Fibroblast of lung (primary cell): ENCODE measurements at places on chromosomes 1 and 21. TPM values are rescaled to one million over a fixed set of nuclear protein-coding genes. Genes with fewer than 3 reads are reported as not detected.

The GJC2 gene
- total RNA-seq = 6.7 and 13.4 TPM in 2 replicates

The VANGL2 gene
- under 0.01 TPM in 1 of 2 replicates, not detected in the other for total RNA-seq

The PARP1 gene
- 63.4 and 78.4 TPM in 2 replicates for total RNA-seq

The KRTAP13-2 gene
- not detected in 2 replicates for total RNA-seq

The MAP3K6 gene
- 8.3 and 12.1 TPM in 2 replicates for total RNA-seq

The FOXD3 gene
- not detected in 2 replicates for total RNA-seq

The RIMKLA gene
- total RNA-seq = under 0.01 TPM in 2 replicates
